Kidney glomerular epithelial cell (primary cell): ENCODE measurements at places on chromosomes 5 and 9.
A peak's percentile ranks its signal among the peaks of the same experiment; 100 is the strongest.

DNA sequence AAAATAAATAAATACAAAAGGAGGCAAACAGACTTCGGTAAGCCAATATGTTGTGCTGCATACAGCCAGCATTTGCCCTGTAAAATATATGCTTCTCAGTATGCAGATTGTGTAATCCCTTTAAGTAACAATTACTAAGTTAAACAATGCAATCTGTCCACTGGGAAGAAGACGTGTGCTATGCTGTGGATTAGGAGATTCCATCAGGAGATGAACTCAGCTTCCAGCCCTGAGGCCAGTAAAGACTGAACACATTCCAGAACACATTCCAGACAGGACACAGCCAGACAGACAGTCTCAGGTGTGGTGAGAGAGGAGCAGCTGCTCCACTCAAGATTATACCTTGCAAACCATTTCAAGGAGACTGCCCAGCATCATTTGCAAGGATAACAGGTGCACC, 97.8 kb downstream of the MPDZ start:
- no peak for DNase-seq

GRCh38 chr5:32790411-32790951, 79.4 kb downstream of the NPR3 start:
- DNase-seq: no peak

DNA sequence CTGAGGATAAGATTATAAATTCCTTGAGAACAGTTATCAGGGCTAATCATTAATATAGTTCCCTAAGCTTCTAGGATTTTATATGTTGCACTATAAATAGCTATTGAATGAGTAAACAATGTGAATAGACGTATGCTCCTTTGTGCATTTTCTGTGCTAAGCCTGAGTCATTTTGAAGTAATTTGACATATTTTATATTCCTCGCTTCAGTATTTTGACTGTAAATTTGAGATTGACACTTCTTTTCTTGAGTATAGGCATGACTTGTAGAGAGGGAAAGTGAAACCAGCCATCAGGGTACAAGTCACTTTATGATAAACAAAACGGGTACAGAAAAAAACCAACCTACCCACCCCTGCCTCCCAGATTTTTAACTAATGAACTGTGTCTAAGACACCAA, 367.7 kb upstream of the PRR16 start:
- DNase-seq: peak; percentile 18

DNA sequence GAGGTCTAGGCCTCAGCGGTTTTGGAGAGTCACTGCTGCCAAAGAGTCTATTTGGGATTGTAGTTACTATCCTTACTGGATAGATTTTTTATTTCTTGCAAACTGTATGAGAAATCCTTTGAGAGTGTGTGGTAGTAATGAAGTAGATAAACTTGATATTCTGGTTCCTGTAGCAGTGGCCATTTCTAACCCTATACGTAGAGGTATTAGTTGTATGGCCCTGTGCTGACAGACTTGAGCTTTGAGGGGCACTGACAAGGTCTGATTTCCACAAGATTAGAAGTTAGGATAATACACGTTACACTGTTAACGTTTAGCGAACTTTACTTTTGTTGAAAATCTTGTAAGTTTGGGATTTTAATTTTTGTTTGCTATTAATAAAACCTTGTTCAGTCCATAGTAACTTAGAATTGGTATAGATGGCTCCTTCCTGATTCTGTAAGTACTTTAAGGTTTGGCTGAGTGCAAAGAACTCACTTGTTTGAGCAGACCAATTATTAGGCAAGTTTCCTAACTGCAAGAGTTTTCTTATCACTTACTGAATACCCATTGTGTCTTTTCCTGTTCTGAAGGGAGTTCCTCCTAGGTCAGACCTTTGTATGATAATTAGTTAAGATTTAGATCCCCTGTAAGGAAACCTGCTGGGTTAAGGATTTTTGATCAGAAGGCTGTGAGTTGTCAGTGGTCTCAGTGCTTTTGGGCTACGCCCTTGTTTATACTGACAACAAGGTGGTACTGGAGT, 31.4 kb downstream of the GCNT1 start:
- DNase-seq: no peak

DNA sequence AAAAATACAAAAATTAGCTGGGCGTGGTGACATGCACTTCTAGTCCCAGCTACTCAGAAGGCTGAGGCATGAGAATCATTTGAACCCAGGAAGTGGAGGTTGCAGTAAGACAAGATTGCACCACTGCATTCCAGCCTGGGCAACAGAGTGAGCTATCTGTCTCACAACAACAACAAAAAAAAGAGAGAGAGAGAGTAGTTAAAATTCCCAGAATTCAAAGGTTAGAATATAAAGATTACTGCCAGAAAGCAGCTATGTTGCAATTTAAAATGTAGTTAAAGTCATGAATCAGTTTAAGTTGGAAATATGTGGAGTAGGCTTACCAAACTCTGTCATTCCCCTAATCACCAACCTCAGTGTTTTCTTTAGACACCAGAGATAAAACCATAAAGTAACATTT, 58.7 kb upstream of the SUSD1 start:
- no peak for DNase-seq

DNA sequence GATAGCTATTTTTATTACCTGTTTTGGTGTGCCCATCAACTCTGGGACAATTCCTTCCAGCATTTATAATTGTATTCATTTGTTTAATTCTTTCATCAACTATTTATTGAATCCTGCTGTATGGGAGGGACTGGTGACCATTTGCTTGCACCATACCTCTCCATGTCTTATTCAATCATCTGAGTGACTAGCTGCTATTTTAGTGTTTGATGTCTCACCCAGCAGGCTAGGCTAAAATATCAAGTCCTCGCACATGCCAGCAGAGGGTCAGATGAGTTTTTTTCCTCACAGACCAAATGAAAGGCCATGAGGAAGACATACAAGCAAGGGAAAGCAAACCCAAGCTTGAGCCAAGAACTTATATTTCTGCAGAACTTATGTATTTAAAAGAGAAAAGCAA, 63.9 kb downstream of the CETN3 start:
- no peak for DNase-seq

DNA sequence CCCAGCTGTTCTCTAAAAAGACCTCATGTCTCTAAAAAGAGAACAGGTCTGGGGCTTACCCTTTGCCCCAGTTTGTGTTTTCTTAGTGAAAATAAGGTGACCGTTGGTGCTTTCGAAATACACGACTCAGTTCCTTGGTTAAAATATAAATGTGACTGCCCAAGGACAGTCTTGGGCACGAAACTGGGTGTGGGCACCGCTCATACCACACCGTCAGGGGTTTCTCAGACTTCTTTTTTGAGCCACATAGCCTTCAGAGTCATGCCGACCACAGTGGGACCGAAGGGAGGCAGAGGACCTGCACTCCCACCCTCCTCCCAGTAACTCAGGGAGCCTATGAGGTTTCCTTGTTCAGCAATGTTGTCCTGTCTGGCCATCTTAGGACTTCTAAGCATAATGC, 6.5 kb downstream of the SNX18 start:
- DNase-seq: no peak

DNA sequence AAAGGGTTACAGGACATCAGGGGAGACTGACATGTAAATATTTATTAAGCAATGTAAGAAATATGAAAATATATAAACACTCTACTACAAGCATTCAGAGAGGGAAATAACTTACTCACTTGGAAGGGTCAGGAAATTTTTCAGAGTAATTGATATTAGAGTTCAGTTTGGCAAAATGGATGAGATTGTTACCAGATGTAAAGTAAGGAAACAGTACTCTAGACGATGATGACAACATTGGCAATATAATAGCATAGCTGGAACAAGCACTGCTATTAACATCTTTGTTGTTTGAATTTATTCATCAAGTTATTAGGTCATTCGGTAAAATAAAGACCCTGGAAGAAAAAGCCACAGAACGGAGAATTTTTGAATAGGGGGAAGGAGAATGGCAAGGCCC, 49.1 kb downstream of the GNA14 start:
- no peak for DNase-seq

GRCh38 chr9:115923903-115924668, 229.5 kb upstream of the PAPPA start:
- DNase-seq: peak; percentile 89

DNA sequence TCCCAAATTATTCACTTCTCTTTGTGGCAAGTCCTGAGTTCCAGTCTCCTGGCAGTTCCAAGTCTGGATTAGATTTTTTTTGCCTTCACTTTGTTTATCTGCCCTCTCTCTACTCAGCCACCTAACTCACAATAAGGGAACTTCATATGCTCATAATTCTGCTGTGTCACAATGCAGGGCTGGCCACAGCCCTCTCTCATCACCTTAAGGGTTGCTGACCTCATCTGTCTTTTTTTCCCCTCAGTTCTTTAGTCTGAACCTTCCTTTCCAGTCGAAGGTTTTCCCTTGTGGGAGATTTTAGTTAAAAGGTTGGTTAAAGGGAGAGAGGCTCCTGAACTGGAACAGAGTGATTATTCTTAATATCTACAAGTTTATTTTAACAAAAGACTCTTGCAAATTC, 4.1 kb downstream of the BAG1 start:
- DNase-seq: no peak

- peak; percentile 73 for DNase-seq
Measured at GRCh38 chr5:16492398-16493140, 27.0 kb upstream of the ZNF622 start.

DNA sequence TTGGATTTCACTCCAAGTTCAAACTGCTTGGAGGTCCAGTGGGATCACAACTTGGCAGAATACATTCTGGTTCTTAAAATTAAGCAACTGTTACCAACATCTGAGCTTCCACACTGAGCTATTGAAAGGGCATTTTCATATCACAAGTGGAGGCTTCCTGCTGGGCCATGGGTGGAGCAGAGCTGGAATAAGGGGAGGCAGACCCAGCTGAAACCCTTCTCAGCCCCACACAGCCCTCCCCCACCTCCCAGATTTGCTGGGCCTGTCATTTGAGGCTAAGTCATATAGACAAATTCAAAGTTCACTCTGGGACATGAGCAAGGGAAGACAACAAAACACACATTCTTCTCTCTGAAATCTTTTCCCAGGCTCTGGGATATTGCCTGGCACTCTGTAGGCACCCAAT, 79.9 kb downstream of the ACTL7B start:
- no peak for DNase-seq

DNA sequence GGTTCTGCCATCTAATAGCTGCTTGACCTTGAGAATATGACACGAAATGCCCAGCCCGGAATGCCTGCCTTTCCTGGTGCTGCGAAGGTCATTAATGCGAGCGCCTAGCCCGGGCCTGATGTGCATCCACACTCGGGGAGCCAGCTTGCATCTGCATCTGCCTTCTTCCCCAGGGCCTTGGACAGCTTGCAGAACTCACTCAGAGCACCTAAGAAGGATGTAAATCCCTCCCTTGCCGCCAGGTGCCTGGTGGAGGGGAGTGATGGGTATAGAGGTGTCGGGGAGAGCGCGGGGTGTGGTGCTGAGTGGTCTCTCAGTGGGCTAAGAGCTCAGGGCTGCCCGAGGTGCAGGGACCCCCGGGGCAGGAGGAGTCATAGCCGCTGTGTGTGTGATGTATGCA, 127.2 kb downstream of the MRPL36 start:
- no peak for DNase-seq

GRCh38 chr5:150473673-150474358, 24.3 kb upstream of the RPS14 start:
- DNase-seq: peak; percentile 100

DNA sequence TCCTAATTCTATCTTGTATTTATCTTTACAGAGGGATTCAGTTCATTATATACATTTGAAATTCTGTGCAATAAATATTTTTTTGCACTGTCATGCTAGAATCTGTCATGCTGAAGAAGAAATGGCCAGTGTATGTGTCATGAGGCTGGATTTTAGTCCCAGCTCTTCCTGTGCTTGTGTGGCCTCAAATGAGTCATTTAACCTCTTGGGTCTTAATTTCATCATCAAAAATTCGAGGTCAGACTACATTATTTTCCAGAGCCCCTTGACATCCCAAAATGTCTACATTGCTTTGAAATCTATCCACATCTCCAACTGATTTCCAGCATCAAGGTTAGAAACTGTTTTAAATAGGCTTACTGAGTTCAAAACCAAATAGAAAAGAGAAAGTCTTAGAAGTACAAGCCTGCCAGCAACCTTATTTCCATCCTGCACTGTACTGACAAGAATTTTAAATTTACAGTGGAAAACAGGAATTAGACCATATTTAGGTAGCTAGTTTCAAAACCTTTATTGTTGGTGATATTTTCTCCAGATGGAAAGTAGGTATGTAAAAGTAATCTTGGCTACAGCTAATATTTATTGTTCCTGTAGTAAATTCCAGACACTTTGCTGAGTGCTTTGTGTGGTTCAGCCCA, 96.7 kb upstream of the MAMDC2 start:
- peak; percentile 52 for DNase-seq

GRCh38 chr9:137035937-137036336, 4.0 kb upstream of the FUT7 start:
- no peak for DNase-seq

GRCh38 chr5:103271570-103272289, 13.2 kb downstream of the MACIR start:
- DNase-seq: no peak

DNA sequence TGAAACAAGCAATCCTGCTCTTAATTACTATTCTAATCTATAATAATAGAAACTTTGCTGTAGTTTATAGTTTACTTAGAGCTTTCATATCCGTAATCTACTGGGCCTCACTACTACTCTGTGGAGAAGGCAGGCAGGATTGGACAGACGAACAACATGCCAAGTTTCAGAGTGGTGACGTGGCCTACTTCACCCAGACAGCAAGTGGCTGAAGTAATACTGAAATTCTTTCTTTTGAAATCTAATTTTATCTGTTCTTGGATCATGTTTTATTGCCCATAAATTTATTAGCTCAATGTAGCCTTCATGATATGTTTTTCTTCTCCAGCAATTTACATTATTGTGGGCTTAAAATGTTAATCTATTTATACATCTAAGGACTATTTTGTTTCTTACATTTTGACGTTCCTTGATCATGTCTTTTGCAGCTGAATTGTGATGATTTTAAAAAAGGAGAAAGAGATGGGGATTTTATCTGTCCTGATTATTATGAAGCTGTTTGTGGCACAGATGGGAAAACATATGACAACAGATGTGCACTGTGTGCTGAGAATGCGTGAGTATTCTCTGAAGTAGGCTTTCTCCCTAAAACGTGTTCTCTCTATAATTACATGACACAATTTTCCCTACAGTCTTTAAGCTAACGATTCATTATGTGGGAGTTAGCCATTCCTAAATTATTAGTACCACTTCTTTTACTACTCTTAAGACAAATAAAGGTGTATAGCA, 22.4 kb downstream of the SPINK5 start:
- DNase-seq: no peak

DNA sequence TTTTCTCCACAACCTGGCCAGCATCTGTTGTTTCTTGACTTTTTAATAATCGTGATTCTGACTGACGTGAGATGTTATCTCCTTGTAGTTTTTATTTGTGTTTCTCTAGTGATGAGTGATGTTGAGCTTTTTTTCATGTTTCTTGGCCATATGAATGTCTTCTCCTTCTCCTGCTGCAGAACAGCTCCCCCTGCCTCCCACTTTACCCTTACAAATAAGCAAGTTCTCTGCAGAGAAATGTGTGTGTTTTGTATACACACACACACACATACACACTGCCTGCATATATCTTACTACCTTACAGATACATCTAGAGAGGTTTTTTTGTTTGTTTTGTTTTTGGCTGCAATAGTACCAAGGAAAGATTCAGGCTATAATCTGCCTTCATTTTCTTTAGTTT, 88.7 kb upstream of the PHF24 start:
- DNase-seq: no peak
